ENCODE measurements at places on chromosomes 7 and 10.

DNA sequence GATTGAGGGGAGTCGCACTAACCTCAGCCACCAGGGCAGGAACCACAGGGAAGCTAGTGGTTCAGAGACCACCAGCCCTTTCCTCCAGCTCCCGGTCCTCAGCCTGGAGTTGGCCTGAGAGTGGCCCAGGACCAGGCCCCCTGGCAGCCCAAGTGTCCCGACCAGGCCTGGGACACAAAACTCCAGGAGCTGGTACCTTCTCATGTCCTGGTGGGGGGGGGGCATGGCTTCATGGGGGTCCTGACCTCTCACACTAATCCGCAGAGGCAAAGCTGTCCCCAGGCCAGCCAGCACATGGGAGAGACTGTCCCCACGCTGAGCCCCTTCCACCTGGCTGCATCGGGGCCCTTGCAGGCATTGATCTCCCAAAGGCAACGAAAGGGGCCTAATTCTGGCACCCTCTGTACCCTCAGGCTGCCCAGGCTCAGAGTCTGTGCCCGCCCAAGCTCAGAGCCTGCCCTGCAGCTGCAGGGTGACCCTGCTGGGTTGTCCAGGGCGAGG lies 28.2 kb downstream of the GPRIN2 start:
- DNase-seq: no peak

- DNase-seq: no peak
Measured at GRCh38 chr10:110460111-110460809, 37.4 kb upstream of the DUSP5 start.

DNA sequence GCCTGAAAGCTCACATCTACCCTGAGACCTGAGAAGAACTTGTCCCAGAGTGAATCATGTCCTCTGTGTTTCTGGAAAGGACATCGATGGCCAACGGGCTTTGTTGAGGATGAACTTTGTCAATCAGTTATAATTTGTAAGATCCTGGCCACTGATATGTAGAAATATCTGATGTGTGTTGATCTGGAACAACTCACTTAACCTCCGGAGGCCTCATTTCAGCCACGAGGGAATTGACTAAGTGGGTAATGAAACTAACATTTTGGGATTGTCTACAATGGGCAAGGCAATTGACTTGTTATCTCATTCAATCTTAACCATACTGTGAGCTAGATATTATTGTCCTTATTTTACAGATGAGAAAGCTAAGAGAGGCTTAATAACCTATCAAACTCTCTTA lies 468.1 kb upstream of the NRP1 start:
- DNase-seq: no peak

GRCh38 chr7:28061824-28062196 lies 118.8 kb downstream of the JAZF1 start:
- DNase-seq: no peak

DNA sequence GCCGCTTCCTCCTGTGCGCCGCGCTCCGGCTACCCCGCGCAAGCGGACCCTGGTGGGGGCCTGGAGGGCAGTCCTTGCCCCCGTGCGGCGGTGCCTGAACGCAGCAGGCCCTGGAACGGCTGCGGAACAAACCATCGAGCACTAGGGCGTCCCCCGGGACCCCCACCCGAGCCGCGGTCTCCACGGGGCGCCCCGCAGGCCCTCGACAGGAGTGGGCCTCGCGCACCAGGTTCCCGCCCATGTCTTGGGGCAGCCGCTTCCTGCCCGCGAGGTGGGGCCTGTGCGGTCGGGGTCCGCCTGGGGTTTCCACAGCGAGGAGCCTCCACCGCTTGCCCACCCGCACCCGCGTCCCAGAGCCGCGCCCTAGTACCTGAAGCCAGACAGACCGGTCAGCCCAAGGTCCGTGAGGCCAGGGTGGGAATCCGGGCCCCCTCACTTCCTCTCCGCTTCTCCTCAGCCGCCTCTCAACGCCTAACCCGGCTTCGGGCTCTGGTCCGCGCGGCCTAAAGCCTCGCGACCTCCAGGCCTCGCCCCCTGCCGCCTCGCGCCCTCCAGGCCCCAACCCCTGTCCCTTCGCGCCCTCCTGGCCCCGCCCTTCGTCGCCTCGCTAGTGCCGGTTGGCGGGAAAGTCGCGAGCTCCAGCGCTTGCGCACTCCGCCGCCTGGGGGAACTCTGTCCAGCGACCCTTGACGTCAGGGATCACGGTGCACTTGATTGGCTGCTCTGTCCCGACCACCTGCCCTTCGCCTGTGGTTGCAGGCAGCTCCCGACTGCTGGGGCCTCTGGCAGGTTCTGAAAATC lies 7.0 kb upstream of the GBX1 start:
- no peak for DNase-seq

GRCh38 chr7:117630501-117630900 lies 150.7 kb downstream of the CFTR start:
- DNase-seq: no peak

GRCh38 chr10:24086296-24087086 lies 122.4 kb upstream of the KIAA1217 start:
- DNase-seq: no peak

GRCh38 chr7:25777969-25778708 lies 373.9 kb upstream of the NFE2L3 start:
- DNase-seq: no peak

GRCh38 chr10:49541762-49542161 lies 2.8 kb upstream of the ERCC6 start:
- no peak for DNase-seq

DNA sequence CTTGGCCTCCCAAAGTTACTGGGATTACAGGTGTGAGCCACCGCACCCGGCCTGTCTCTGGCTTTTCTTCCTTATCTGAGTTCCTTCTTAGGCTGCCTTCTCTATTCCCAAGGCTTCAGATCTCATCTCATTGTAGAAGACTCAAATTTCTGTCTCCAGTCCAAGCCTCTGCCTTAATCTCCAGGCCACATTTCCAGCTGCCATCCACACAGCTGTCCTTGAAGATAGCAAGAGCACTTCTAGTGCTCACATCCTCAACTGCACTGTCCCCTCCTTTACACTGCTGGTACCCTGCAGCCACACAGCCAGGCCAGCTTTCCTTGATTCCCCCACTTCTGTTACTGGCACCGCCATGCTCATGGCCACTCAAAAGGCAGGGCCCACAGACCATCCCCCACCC lies 35.6 kb downstream of the POLL start:
- DNase-seq: no peak

GRCh38 chr10:35451151-35452016 lies 115.1 kb downstream of the CCNY start:
- DNase-seq: no peak

DNA sequence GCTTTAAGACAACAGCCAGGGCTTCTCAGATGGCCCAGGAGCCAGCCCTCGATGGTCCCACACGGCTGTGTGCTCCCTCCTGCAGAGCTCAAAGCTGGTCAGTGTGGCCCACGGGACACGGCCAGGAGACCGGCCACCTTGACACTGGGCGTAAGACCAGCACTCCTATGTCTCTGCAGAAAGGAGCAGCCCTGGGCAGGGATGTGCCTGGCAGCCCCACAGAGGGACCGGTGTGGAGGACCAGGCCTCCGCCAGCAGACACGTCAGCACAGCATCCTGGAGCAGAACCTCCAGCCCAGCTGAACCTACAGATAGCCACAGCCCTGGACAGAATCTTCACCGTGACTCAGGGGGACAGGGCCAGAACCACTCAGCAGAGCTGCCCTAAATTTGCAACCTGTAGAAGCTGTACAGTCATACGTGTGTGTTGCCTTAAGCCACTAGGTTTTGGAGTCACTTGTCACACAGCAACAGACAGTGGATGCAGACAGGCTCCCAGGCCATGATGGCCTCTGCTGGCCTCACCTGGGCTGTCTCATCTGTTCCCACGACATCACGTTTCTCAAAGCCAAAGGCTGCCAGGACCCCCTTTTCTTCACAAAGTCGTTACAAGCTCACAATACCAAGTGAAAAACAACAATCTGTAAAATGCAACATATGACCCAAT lies 132.4 kb downstream of the DIP2C start:
- DNase-seq: no peak

- DNase-seq: no peak
Measured at GRCh38 chr10:26372513-26373354, 65.4 kb upstream of the APBB1IP start.

GRCh38 chr7:70051726-70052125 lies 453.5 kb downstream of the AUTS2 start:
- DNase-seq: no peak

- no peak for DNase-seq
Measured at GRCh38 chr7:32890793-32891042, 842 bp downstream of the KBTBD2 start.

GRCh38 chr7:34067005-34067778 lies 161.9 kb downstream of the BMPER start:
- no peak for DNase-seq

- no peak for DNase-seq
Measured at GRCh38 chr7:73974948-73975926, 52.7 kb upstream of the ELN start.

DNA sequence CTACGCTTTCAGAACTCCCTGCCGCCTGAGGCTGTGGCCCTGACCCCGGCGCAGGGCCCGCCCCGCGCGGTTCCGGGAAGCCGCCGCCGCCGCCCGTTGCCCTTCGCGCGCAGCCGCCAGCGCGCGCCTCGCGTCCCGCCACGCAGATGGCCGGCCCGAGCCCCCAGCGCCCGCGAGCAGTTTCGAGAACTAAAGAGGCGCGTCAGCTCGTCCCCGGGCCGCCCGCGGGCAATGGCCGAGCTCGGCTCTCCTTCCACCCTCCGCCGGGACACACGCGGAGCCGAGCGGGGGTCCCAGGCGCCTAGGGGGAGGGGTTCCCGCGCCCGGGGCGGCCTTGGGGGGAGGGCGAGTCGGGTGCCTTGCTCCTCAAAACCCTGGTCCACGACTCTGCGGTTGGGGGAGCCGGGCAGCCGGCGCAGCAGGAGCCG lies 1.8 kb downstream of the HNRNPF start:
- DNase-seq: no peak

DNA sequence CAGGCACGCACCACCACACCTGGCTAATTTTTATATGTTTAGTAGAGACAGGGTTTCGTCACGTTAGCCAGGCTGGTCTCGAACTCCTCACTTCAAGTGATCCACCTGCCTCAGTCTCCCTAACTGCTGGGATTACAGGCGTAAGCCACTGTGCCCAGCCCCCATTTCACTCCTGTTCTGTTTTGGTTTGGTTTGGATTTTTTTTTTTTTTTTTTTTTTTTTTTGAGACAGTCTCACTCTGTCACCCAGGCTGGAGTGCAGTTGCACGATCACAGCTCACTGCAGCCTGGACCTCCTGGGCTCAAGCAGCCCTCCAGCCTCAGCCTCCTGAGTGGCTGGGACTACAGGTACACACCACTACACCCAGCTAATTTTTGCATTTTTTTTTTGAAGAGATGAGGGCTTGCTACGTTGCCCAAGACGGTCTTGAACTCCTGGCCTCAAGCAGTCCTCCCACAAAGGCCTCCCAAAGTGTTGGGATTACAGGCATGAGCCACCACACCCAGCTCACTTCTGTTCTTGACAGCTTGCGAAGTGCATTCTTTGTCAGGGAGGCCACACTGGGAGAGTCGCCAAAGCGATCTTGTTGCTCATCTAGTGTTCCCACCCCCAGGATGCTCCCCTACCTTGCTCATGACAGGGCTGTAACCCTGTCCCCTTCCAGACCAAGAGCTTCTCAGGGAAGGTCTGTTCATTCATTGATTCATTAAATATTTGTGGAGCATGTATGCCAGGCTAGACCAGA lies 229.1 kb downstream of the CUX1 start:
- no peak for DNase-seq

DNA sequence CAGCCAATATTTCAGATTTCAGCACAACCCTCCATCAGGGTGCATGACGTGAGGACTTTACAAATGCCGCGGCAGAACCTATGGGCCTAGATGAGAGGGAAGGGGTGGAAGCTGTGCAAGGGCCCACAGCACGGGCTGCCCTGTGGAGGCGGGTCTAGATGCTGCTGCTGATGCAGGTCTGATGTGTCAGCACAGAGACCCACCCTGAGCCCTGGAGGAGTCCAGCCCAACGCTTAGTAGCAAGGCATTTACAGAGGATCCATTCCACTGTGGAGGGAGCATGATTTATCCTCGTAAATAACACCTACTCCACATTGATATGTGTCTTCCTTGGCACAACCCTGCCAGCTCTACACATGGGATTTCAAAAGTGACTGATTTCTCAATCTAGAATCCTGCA lies 48.5 kb downstream of the MYL10 start:
- DNase-seq: no peak

GRCh38 chr10:26743091-26743490 lies 45.6 kb downstream of the PDSS1 start:
- no peak for DNase-seq

GRCh38 chr7:73650524-73650923 lies 17.1 kb upstream of the VPS37D start:
- DNase-seq: no peak

- no peak for DNase-seq
Measured at GRCh38 chr10:97173036-97173435, 12.7 kb downstream of the SLIT1 start.

GRCh38 chr10:120328647-120329046 lies 128.4 kb upstream of the PLPP4 start:
- DNase-seq: no peak

GRCh38 chr10:86226781-86227201 lies 139.8 kb downstream of the GRID1 start:
- DNase-seq: no peak

DNA sequence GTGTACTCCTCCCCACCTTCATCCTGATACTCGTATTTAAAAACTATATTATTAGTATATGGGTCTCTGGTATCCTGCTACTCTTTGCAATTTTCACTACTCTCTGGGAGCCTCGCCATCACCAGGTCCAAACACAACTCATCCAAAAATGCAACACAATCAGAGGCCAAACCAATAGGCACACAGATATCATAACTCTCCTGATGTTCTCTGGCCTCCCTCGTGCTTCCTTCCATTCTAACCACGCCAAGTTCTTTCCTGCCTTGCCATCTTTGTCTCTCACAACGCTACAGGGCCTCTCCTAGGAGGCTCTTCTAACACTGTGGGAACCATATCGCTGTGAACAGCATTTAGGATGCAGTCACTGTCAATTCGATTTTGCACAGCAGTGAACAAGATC lies 7.3 kb downstream of the RHEB start:
- DNase-seq: no peak

DNA sequence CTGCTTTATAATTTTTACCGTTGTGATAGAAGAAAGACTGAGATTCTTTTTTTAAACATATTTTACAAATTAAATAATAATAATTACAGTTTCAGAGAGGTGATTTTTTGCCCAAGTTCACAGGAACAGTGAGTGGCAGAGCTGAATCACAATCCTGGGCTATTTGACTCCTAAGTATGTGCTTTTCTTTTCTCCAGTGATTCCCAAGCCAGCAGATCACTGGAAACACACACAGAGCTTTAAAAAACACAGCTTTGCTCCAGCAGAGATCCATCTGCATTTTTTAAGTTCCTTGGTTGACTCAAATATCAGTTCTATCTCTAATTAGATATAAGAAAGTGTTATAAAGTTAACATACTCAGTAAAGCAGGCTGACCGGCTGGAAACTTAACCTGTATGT lies 69.0 kb downstream of the AHR start:
- no peak for DNase-seq

GRCh38 chr7:44750921-44751571 lies 2.4 kb downstream of the ZMIZ2 start:
- no peak for DNase-seq

GRCh38 chr10:108385963-108386362 lies 1221.5 kb upstream of the SORCS1 start:
- no peak for DNase-seq

GRCh38 chr10:110061687-110062086 lies 53.9 kb downstream of the ADD3 start:
- no peak for DNase-seq
